ENCODE measurements at places on chromosomes 11 and 22.

DNA sequence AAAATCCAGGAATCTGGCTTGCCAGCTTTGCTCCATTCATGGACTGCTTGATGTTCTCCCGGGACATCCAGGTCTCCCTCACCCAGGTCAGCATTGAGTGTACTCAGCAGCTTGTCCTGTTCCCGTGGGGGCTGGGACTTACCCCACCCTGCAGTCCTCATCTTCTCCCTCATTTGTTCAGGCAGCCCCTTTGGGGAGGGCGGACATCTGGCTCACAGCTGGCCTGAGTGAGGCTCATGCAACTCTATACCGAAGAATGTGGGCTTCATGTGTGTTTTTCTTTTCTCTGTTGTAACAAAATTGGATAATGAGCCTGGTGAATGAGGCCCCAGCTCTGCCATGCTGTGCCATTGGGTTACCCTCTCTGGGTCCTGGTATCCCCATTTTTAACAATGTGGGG is 227.7 kb upstream of the TENM4 start:
- no peak for DNase-seq

GRCh38 chr22:26570115-26570514 is 19.8 kb downstream of the TPST2 start:
- DNase-seq = no peak

GRCh38 chr11:120089036-120090001 is 48.6 kb downstream of the TRIM29 start:
- no peak for DNase-seq

GRCh38 chr11:117627259-117627658 is 169.8 kb downstream of the DSCAML1 start:
- DNase-seq = no peak

- DNase-seq = no peak
Measured at GRCh38 chr22:44245438-44245837, 64.7 kb downstream of the PARVG start.

DNA sequence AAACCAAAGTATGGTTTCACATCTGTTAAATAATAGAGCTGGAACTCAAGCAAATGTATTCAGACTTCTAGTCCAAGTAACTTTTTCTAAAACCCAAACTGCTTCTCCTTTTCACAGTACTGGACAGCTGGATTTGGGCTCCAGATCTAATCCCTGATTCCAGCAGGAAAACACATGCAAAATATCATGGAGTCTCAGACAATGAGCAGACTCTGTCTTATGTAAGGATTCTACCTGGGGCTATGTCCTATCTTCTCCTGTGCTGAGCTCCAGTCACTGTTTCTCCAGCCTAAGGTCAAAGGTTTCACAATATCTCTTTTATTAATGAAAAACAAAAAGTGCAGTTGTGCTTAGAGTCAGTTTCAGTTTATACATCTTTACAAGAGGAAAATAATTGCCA is 83.2 kb upstream of the EED start:
- DNase-seq = no peak

- DNase-seq = no peak
Measured at GRCh38 chr22:38953577-38954413, 3.6 kb upstream of the APOBEC3A start.

- DNase-seq = no peak
Measured at GRCh38 chr11:86737737-86738136, 62.6 kb upstream of the PRSS23 start.

DNA sequence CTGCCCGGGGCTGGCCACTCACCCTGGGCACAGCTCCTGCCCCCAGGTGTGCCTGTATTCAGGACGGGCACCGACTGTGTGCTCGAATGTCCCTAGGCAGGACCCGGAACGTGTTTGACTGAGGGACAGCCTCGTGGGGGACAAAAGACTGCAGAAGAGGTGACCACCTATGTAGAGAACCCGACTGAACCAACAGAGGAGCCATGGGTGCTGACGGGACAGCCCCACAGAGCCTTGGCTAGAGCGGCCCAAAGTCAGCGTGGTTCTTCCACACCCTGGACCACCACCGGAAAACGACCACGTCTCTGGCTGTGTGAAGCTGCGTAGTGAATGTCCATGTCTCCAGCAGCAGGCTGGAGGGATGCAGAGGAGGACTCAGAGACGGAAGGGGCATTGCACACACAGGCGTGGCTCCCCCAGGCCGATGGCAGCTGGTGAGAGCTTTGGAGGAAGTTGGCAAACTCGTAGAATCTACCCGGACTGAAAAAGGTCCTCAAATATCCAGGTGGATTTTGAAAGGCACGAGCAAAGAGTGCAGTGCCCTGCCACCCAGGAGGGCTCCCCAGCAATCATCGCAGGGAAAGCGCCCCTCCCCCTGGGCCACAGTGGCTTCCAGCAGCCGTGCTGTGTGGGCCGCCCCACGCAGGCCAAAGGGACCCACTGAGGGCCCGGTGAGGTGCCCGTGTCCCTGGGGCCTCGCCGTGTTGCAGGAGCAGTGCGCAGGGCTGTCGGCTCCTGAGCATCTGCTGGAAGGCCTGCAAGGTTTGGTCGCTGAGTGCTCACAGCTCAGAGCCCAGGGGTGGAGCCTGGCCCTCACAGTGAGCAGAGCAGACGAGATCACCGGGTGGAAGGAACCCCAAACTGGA is 17.5 kb upstream of the MUC5B start:
- no peak for DNase-seq

DNA sequence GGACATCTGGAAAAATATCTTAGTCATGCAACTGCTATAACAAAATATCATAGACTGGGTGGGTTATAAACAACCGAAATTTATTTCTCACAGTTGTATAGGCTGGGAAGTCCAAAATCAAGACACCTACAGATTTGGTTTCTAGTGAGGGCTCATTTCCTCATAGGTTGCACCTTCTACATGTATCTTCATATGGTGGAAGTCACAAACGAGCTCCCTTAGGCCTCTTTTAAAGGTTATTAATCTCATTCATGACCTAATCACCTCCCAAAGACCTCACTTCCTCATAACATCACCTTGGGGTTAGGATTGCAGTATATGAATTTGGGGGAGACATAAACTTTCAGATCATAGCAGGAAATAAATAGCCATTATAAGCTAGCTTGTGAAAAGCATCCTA is 85.2 kb downstream of the INTS4 start:
- no peak for DNase-seq

DNA sequence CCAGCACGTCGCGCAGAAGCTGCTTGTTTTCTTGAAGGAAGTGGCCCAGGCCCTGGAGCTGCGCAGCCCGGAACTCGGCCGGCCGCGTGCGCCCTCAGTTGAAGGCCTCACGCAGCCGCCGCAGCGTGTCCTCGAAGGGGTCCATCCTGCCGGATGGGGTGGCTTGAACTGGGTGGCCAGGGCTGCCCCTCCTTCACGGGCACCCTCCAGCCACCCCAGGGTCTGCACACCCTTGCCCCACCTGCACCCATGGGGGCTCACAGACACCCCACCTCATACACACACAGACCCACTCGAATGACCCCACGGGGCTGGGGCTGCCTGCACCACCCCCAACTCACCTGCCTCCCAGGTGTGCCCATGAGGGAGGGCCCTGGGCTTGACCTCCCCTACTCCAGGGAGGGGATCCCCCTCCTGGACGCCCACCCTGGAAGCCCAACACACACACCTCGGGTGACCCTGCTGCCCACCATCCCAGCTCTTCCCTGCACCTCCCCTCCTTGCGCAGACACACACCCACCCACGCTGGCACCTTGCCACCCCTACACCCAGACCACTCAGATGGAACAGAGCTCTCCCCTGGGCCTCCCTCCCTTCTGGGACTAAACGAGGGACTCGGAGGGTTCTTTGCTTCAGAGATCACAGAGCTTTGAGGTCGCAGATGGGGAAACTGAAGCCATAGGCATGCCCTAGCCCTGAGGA is 6.8 kb downstream of the ALDH3B2 start:
- DNase-seq = no peak

DNA sequence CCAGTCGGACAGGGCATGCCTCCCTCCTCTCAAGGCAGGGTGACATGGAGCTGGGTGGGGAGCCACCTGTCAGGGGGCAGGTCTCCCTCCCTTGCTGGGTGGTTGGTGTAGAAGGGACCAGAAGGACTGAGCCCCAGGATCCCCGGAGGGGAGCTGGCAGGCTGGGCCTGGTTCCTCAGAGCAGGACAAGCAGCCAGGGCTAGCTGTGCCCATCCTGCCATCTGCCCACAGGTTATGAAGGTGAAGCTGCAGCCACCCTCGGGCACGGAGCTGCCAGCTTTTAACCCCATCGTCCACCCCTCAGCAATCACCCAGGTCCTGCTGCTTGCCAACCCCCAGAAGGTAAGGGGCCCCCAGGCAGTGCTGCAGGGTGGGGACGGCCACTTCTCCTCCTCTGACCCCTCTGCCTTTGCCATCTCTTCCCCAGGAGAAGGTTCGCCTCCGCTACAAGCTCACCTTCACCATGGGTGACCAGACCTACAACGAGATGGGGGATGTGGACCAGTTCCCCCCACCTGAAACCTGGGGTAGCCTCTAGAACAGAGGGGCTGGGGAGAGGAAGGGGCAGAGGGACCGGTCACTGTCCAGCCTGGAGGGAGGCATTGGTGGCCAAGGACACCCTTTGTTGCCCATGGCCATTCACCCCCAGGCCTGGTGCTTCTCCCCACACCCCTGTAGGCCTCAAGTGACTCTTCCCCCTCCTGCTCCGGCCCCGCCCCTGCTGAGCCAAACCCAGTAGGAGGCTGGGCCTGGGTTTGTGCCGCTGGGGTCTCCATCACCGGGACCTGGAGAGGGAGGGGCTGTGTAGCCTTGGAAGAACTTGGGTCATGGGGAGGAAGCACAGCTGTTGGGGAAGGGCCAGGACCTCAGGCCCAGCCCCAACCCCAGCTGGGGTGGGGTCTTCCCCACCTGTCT is 7.0 kb upstream of the SH3BP1 start:
- no peak for DNase-seq

DNA sequence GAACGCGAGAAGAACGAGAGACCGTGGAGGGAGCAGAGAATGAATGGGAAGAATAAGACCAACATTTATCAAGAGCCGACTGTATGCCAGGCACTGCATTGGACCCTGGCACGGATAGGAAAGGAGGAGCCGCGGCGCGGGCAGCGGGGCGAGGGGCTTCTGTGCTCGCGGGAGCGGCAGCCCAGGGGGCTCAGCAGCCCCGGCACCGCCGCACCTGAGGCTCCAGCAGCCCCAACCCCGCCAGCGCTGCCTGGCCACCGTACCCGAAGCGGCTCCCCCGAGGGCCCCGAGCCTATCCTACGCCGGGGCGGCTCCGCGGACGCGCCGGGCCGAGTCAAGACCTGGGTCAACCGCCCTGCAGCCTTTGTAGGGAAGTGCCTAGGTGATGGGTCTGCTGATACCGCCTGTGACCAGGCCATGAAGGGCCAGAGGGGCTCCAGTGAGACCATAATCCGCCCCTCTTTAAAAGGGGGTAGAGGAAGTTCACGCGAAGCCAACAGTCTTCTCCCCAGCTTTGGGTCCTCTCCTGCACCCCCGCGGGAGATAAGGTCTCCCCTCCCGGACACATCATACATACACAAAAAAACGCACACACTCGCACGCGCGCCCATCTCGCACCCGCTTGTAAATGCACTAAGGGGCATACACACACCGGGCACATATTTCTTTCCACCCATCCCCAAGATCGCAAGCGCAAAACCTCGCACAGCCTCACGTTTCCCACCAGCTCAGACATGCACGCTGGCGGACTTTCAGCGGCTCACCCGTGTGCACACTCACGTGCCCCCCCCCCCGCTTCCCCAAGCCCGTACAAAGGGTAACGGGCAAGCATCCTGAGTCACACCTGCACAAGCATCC is 935 bp upstream of the RTN4RL2 start:
- DNase-seq = no peak
